NCI-H1105 treated with DMSO at 0.1 percent for 48 hours (cell line): ENCODE measurements at places on chromosomes 5 and 9.
A peak's percentile ranks its signal among the peaks of the same experiment; 100 is the strongest.

- no peak for DNase-seq
Observed at GRCh38 chr9:131033269-131034224, 24.6 kb downstream of the LAMC3 start.

DNA sequence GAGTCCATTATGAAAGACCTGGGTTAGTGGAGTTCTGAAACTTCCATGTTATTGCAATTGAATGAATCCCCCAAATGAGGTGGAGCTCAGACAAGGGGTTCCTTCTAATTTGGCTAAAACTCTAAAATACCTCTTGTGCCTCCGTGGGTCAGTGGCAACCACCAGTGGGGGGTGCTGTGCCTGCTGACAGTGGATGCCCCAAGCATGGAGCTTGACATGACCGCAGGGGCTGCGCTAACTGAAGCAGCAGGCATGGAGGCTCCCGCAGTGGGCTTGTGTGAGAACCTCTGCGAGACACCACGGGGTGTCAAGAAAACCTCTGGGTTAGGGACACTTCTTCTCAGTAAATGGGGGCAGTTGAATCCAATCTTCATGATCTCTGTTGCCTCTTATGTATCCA is 200.5 kb downstream of the DRD1 start:
- no peak for DNase-seq

- DNase-seq: no peak
Observed at GRCh38 chr9:18405240-18405639, 68.7 kb upstream of the ADAMTSL1 start.

DNA sequence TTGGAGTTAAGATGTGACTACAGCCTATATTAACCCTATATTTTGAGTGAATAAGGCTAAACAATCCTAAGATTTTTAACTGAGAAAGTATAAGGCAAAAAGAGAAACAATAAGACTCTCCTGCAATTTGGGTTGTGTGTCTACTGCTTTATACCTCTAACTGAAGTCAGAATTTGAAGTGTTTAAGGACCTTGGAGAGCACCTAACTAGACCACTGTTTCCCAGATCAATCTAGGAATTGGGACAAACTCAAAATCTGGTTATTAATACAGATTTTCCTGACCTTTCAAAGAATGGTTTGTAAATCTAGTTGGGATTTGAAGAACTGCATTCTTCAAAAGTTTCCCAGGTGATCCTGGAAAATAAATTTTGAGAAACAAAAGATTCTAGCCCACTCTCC is 42.1 kb downstream of the GABRA1 start:
- DNase-seq: no peak

DNA sequence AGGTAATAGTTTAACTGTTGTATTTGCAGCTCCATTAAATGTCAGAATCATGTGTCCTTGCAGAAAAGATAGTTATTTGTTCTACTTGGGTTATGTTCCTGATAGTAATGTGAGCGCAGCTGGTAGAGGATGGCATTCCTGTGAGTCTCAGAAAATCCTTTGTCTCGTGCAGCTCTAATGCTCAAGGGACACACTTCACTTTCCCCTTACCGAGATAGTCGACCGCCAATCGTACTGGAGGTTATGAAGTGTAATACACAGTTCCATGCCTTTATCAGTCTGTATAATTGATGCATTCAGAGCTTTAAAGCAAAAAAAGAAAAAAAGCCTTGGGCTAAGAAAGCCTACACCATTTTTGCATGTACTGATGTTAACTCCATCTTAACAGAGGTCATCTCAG is 60.2 kb upstream of the SRP19 start:
- DNase-seq: no peak

DNA sequence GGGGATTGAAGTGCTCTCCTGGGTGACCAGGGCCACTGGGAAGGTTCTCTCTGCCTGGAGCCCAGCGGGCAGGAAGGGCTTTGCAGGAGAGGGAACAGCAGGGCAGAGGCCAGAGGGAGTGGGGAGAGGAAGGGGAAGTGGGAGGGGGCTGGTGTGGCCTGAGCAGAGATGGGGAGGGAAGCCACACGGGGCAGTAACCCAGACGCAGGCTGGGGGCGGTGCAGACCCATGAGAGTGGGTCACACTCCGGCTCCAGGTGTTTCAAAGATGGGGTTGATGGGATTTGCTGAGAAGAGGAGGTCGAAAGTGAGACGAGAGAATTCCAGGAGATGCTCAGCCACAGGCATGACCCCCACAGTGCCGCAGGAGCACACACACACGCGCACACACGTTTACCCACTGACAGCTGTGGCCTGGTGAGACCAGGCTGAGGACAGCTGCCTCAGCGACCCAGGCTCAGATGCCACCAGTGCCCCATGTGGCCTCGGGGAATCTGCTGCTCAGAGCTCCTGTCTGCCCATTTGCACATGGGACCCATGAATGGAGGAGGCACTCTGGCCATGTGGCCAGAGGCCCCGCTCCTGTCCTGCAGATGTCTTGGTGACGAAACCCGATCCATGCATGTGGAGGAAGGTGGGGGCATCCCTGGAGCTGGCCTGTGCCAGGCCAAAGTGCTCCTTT is 32.7 kb upstream of the FCN2 start:
- DNase-seq: no peak

DNA sequence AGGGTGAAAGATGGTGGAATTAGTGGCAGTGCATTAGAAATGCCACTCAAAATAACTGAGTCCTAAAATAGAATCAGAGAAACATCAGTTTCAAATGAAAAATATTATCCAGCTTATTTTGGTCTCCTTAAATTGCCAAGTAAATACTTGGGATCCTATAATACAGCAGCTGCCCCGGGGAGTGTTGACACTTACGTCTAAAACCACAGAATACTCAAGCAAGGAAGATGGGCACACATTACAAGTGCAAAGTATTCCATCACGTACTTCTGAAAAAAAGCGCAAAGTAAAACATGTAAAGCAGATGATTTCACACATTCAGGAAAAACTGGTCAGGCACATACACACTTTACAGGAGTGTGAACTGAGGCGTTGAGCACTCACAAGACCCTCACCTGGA is 2.4 kb upstream of the ARHGEF37 start:
- no peak for DNase-seq

- no peak for DNase-seq
Observed at GRCh38 chr5:109468288-109468676, 58.5 kb upstream of the PJA2 start.

- DNase-seq: no peak
Observed at GRCh38 chr9:126851286-126851880, 9.1 kb upstream of the ZBTB34 start.

GRCh38 chr5:14326035-14326903 is 183.1 kb downstream of the TRIO start:
- DNase-seq: no peak

DNA sequence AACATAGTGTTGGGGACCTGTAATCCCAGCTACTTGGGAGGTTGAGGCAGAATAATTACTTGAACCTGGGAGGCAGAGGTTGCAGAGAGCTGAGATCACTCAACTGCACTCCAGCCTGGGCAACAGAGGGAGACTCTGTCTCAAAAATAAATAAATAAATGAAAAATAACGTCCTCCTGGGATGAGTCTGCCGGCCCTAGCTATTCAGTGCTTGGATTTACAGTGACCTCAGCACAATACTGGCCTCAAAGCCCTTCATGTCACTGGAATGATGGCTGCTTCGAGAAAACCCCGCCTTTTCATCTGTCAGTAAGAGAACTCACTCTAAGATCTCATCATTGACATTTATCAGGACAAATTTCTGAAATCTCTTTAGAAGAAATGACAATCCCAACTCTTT is 35.5 kb downstream of the SOX30 start:
- no peak for DNase-seq

GRCh38 chr9:37550781-37551180 is 25.4 kb downstream of the FBXO10 start:
- DNase-seq: no peak

DNA sequence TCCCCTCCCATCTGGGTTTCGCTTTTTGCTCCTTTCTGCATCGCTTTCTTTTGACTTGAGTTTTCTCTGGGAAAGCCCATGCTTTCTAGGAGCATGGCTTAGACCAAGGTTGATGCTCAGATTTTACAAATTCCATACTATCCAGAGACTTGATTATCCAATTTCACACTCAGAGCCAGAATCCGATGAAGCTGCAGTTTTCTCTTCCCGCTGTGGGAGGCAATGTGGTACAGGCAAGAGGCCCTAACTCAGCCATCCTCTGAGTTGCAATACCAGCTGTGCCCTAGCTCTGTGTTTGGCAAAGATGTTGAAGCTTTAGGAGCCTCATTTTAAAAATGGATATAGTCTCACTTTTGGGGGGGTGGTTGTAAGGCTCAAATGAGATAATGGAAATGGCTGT is 85.1 kb downstream of the BRINP1 start:
- no peak for DNase-seq

DNA sequence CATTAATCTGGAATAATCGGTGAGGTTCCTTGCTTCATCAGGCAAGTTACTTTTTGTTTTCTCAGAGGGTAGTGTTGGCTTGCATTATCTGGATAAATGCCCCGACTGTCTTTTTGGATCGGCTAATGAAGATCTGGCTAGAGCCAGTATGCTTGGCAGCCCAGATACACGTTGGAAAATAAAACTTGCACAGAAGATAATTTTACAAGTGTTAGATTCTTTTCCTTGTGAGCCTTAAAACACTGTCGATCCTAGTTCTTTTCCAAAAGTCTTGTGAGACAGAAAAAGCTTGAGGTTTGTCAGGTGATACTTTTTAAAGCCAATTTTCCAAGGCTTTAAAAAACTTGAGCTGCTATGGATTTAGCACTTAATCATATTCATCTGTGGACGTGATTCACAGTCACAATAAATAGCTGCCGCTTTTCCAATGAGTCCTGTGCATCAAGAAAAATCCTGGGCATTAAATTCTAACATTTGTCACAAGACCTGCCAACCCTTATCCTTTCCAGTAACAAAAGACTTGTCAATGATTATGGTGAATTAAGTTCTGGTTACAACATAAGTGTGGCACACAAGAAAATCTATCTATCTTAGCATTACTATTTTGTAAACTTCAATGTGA is 68.5 kb downstream of the PRLR start:
- no peak for DNase-seq

GRCh38 chr9:92384375-92384774 is 20.0 kb downstream of the OGN start:
- DNase-seq: no peak

DNA sequence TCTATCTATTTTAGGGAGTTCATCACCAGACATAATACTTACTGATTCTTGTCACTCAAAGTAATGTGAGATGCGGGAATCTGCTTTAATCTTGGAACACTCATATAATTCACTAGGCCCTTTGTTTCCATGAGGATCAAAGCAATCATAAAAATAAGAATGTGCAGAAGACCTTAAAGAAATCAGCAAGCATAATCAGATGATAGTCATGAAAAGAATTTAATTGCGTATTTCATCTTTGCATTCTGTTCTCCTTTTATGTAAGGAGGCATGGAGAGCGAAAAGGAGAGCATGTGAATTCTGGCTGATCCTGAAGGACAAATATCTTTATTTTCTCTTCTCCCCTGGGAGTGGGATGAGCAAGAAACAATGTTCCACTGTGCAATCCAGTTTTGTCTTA is 128.0 kb downstream of the RAB3C start:
- no peak for DNase-seq

- no peak for DNase-seq
Observed at GRCh38 chr9:127278372-127278771, 13.8 kb downstream of the GARNL3 start.

- DNase-seq: no peak
Observed at GRCh38 chr9:121674952-121675351, 23.5 kb downstream of the DAB2IP start.

DNA sequence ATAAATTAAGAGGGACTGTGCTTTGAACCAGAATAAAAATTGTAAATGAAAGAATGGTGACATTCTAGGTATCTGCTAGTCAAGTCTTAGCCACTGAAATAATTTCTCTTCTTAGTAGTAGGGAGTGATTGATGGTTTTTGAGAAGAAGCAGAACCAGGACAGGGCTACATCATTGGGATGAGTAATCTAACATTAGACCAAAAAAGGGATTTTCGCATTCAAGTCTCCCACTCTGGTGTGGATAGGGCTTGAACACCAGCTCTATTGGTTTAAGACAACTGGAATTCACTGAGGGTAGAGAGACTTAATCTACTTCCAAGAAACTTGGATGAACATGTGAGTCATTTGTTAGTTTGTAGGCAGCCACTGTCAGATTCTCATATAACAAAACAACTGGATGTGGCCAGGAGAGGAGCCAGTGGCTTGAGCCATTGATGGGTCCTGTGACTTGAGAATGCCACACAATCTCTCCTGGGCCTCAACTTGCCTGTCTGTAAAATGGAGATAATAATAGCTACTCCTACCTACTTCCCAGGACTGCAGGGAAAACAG is 16.6 kb downstream of the FAT2 start:
- no peak for DNase-seq

DNA sequence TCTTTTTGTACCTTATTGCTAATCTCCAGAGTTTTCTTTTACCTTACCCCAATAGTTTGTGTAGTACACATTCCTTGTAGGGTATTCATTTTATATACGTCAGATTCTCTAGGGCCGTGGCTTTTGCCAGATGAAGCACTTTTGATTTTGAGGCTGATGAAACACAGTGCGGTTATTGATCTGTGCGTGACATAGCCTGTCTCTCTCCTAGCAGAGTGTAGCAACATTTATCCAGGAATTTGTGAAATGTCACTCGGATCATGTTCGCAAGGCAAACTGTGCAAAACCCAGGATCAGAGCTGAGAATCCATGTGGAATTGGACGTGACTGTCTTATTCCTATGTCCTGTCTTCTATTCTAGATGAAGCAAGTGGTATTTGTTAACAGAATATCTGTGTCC is 142.0 kb upstream of the SH3GL2 start:
- DNase-seq: no peak

DNA sequence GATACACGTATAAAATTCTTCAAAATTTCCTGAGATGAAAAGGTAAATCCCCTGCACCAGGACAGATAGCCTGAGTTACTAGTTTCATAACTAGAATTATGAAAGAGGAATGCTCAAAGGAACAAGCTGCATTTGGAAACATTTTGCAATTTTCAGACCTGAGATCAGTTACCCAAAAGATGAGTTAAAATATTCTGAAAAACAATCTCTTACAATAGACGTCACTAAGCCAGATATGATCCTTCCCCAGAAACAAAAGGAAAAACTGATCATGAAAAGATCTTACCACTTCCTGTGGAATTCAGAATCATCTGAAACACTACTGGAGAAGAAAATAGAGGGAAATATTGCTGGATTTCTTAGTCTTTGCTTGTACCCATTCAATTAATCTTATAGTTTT is 204.7 kb downstream of the ARRDC3 start:
- DNase-seq: no peak

DNA sequence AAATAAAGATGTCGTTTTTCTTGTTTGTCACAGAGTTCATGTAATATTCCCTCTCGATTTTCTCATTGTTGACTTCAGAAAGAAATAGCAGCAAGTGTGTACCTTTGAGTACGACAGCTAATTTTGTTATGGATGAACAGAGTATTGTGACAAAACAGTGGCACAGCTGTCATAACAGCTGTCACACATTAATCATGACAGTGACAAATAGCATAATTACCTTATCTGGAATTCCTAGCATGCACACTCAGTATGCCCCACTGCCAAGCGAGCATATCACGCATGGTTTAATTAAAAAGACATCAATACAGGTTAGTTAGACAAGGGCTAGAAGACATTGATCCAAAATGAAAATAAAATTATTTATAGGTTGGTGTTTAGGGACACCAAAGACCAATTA is 375.1 kb downstream of the SPATA31D1 start:
- DNase-seq: peak; percentile 77
